H7 (cell line): ENCODE measurements at places on chromosomes 11 and 22. TPM values are rescaled to one million over a fixed set of nuclear protein-coding genes. Genes with fewer than 3 reads are reported as not detected.
A peak's percentile ranks its signal among the peaks of the same experiment; 100 is the strongest.

DNA sequence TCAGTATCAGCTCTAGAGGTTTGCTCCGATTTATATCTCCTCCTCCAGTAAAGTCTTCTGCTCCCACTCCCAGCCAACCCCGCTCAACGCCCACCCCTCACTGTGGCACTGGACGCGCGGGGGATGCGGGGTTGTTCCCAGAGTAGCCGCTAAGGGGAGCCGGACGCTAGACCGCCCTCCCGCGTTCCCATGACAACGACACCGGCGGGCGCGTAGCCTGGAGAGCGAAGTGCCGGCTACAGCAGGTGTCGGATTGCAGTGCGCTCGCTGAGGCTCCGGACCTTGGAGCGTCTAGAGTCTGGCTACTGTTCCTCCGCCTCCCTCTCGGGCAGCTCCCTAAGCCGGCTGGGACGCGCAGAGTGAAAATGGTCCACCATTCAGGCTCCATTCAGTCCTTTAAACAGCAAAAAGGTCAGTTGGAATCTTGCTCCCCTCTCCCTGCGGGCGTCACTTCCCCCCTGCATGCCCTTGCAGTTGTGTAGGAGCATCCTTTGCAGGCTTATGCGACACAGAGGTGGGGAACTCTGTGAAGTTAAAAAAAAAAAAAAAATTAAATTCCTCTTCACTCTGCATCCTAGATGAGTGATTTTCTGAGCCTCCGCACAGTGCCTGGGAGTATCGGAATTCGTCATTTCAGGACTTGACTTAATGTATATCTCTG is at the start of gene ANO3:
Gene ANO3 (plus strand): TSS at position 220 of the 661 bp plus-strand sequence. CDS start 146 bp downstream, at position 366.
- DNase-seq: peak; percentile 90

The RCOR2 gene
- total RNA-seq: 63.5 and 66.8 TPM in 2 replicates

The OR51E1 gene
- 0.15 TPM in 1 of 2 replicates, not detected in the other for total RNA-seq

The WT1 gene
- 0.10 TPM in 1 of 2 replicates, not detected in the other for total RNA-seq

DNA sequence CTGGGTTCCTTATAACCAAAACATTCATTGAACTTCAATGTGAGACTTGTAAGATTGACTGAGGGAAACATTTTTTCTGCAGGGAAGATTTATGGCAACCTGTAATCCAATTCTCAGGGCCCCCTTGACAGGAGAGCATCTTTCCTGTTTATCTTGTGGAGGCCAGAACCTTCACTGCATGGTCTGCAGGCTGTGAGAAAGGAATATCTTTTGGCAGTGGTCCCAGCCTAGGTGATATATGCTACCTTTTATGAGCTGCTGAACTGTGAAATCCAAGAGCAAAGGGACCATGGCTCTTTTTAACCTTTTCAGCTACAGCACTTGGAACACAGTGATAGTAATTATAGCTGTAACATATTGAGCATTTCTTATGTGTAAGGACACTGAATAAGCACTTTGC is 590.2 kb upstream of the B3GAT1 start:
- no peak for DNase-seq

The PRG3 gene
- not detected in 2 replicates for total RNA-seq

GRCh38 chr11:123523539-123523938 is 93.5 kb downstream of the GRAMD1B start:
- no peak for DNase-seq

The BTG4 gene
- total RNA-seq: not detected in 2 replicates

DNA sequence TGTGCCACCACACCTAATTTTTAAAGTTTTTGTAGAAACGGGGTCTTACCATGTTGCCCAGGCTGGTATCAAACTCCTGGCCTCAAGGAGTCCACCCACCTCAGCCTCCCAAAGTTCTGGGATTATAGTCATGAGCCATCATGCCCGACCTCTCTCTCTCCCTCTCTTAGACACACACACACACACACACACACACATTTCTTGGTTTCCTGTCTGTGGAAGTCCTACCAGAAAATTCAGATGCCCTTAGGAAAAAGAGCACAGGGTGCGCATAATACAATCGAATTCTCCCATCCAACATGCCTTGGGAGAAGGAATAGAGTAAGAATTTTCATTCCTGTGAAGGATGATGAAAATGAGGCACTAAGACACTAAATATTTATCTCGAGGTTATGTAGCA is 10.4 kb downstream of the MICAL3 start:
- no peak for DNase-seq

- DNase-seq: peak; percentile 65
Observed at GRCh38 chr11:2302306-2302895, 588 bp downstream of the TSPAN32 start.

GRCh38 chr11:10305964-10306918 is 1.4 kb downstream of the ADM start:
- peak; percentile 77 for DNase-seq

GRCh38 chr11:120326228-120326627 is 1.1 kb downstream of the TLCD5 start:
- no peak for DNase-seq

- DNase-seq: no peak
Observed at GRCh38 chr22:45296628-45297297, 12.0 kb downstream of the UPK3A start.

The FGF3 gene
- 0.15 TPM in 1 of 2 replicates, not detected in the other for total RNA-seq

The OR10D3 gene
- total RNA-seq: not detected in 2 replicates

DNA sequence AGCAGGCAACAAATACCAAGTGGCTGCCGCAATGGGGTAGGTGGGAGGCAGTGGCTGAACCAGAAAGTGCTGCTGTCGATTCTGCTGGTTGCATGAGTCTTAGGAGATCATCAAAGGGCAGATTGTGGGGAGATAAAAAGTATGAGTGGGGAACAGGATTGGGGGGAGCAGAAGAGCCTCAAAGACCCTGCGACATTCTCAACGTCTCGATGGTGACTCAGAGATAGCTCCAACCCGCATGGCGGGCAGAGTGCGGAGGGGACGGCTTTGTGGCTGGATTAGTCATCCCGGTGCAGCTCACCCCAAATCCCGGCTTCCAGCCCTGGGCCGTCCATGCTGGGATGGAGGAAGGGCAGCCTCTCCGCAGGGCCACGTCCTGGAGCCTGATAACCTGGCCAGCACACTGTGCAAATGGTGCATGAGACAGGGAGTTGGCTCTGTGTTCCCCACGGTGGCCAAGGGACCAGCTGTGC is 11.6 kb upstream of the RTN4R start:
- no peak for DNase-seq

DNA sequence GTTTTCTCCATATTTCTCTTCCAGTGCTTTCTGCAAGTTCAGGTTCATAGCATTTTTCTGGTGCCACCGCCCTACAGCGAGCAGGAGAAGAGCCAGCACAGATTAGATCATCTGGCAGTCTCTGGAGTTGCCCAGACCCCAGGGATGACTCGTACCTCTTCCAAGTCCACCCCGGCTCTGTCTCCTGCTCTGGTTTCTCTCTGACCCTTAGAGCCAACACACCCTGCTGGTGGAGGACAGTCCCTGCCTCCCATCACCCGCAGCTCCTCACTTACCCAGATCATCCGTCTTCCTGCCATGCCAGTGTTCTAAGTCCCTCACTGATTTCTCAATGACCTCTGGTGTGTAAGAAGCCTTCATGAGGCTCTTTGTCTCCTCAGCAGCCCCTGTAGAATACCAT is 28.0 kb downstream of the TST start:
- no peak for DNase-seq
